ENCODE measurements at places on chromosomes 11 and 22. TPM values are rescaled to one million over a fixed set of nuclear protein-coding genes. Genes with fewer than 3 reads are reported as not detected.
A peak's percentile ranks its signal among the peaks of the same experiment; 100 is the strongest.

GRCh38 chr11:79525257-79525656, 84.4 kb upstream of the TENM4 start:
- H3K36me3 ChIP-seq = no peaks in the 10 kb centered on the region
- H3K27ac ChIP-seq = no peak overlapping the region
- DNase-seq = no peak
- no peaks in the 10 kb centered on the region for H3K27me3 ChIP-seq

- no peaks in the 10 kb centered on the region for H3K36me3 ChIP-seq
- no peaks in the 10 kb centered on the region for H3K4me1 ChIP-seq
- H3K4me3 ChIP-seq = no peak overlapping the region
- peaks cover 7% of the 10 kb centered on the region for H3K27me3 ChIP-seq
- no peak for DNase-seq
These were observed 29.7 kb downstream of the CACNG2 start for GRCh38 chr22:36673821-36674220.

DNA sequence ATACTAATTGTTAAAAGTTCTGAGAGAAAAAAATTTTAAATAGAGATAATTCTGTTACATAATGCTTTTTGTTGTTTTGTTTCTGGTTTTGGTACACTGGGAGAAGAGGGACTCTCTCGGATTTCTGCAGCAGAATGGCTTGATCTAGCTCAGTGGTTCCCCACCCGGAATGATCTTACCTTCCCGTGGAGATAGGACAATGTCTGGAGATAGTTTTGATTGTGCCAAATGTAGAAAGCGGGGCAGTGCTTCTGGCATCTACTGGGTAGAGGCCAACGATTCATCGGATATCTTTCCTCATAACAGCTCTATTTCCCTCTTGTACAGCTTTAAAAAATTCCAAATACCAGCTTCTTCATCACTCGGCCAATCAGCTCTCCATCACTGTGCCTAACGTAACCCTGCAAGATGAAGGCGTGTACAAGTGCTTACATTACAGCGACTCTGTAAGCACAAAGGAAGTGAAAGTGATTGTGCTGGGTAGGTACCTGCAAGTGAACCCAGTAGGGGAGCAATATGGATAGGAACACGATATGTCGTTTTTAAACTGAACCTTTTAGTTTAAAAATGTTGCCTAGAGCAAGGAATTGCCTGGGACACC, 13.2 kb downstream of the CRTAM start:
- peak overlapping the region; percentile 28 for H3K27ac ChIP-seq
- no peaks in the 10 kb centered on the region for H3K27me3 ChIP-seq
- H3K4me1 ChIP-seq = peaks cover 70% of the 10 kb centered on the region
- DNase-seq = peak; percentile 67
- no peaks in the 10 kb centered on the region for H3K36me3 ChIP-seq

GRCh38 chr11:116062129-116062489, 557.9 kb upstream of the CADM1 start:
- no peaks in the 10 kb centered on the region for H3K36me3 ChIP-seq
- no peak overlapping the region for H3K27ac ChIP-seq
- no peak overlapping the region for H3K4me3 ChIP-seq
- DNase-seq = no peak
- no peaks in the 10 kb centered on the region for H3K27me3 ChIP-seq

- no peak overlapping the region for H3K27ac ChIP-seq
- no peak overlapping the region for H3K4me3 ChIP-seq
- no peak for DNase-seq
These were observed 727.6 kb downstream of the METTL15 start for GRCh38 chr11:28835790-28836189.

The HOATZ gene
- not detected for total RNA-seq

The OR52E8 gene
- total RNA-seq = not detected

The C11orf98 gene
- total RNA-seq = 178 TPM

Measured in CD8-positive, alpha-beta memory T cell (primary cell).